ENCODE measurements at places on chromosomes 3 and 15. TPM values are rescaled to one million over a fixed set of nuclear protein-coding genes. Genes with fewer than 3 reads are reported as not detected.

The NMB gene
- total RNA-seq: 1.2 TPM

The SSUH2 gene
- 0.34 TPM for total RNA-seq

The SPTSSB gene
- total RNA-seq: 0.64 TPM

The GOLGA8O gene
- total RNA-seq: not detected

The RASGRP1 gene
- 0.50 TPM for total RNA-seq

The SH2D7 gene
- not detected for total RNA-seq

The AHSG gene
- total RNA-seq: not detected

The DUOXA2 gene
- not detected for total RNA-seq

The LRRC31 gene
- not detected for total RNA-seq

The PAQR5 gene
- total RNA-seq: 0.68 TPM

The PPP2R3A gene
- total RNA-seq: 12.0 TPM

The TMEM40 gene
- 35.4 TPM for total RNA-seq

The MNS1 gene
- total RNA-seq: not detected

The CADM2 gene
- 0.28 TPM for total RNA-seq

The GADL1 gene
- total RNA-seq: not detected

The GPR87 gene
- 121 TPM for total RNA-seq

The APBA2 gene
- total RNA-seq: 5.1 TPM

The MESP2 gene
- total RNA-seq: 0.21 TPM

The PIF1 gene
- total RNA-seq: 0.28 TPM

The STAB1 gene
- 0.07 TPM for total RNA-seq
